ENCODE measurements at places on chromosomes 12 and 14.

GRCh38 chr12:21300632-21301031 is 34.1 kb downstream of the SLCO1A2 start:
- no peak for DNase-seq

DNA sequence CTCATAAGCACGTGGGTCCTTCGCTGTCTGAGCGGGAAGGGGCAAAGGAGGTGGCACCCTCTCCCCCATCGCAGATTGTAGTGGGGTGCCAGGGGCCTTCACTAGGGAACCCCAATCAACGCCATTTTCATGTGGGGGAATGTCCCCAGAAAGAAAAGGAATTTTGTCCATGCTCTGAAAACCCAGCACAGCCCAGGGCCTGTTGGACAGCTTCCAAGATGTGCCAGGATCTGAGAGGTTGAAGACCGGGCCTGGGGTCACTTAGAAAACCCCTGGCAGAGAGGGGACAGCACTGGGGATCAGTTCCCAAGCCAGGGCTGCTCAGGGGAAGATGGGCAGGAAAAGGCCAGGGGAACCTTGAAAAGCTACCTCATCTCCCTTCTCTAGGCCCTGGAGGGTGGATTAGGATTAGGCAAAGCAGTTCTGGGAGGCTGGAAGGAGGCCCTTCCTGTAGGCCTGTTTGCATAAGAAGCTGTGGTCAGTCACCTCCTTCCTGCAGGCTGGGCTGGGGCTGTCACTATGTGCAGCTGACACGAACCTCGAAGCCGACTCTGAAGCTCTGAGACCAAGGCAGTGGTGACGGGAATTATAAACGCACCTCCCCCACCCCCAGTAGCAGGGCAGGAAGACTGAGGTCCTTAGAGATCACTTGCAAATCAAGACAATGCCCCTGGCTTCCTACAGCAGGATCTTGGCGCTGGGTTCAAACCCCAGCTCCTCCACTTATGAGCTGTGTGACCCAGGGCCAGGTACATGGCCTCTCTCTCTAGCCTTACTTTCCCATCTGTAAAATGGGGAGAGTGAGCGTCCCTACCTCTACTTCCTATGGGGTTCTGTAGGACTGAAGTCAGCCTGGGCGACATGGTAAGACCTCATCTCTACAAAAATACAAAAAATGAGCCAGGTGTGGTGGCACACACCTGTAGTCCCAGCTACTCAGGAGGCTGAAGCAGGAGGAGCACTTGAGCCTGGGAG is 29.0 kb downstream of the TESC start:
- no peak for DNase-seq

DNA sequence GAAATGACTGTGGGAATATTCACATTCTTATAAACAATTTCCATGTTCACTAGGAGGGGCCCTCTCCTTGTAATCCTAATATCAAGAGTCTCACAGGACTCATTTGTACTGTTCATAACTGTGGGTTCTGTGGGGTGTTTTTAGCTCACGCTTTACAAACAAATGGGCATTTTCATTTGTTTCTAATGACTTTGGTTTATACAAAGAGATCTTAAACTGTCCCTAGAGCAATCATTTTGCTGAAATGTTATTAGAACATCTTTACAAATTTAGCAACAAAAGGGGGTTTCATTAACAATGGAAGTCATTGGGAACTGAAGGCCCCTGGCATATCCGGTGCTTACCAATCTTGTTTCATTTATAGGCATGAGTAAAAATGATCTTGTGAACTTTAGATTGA is 370.5 kb downstream of the TRHDE start:
- DNase-seq: no peak

DNA sequence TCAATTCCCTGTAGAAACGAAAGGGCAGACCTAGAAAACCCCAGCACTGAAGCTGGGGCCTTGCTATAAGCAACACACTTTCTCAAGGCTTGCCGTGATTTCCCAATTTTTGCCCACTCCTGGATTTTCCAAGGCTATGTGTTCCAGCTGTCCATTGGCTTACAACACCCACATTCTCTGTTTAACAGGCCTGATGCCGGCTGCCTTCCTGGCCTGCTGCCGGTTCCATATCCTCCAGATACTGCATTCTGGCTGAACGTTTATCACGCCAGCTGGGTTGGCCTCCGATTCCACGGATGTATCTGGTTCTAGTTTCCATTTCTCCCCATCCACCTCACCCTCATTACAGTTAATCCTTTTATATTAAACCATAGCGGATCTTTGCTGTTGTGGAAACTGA is 2.0 kb upstream of the PCNX1 start:
- DNase-seq: no peak

GRCh38 chr12:93050026-93050747 is 121.1 kb upstream of the EEA1 start:
- DNase-seq: peak; percentile 74

- DNase-seq: no peak
These were observed 896.0 kb downstream of the GALC start for GRCh38 chr14:87097015-87097414.

GRCh38 chr12:91952916-91953315 is 192.7 kb downstream of the BTG1 start:
- no peak for DNase-seq

GRCh38 chr12:121030576-121031212 is 8.4 kb downstream of the OASL start:
- no peak for DNase-seq

DNA sequence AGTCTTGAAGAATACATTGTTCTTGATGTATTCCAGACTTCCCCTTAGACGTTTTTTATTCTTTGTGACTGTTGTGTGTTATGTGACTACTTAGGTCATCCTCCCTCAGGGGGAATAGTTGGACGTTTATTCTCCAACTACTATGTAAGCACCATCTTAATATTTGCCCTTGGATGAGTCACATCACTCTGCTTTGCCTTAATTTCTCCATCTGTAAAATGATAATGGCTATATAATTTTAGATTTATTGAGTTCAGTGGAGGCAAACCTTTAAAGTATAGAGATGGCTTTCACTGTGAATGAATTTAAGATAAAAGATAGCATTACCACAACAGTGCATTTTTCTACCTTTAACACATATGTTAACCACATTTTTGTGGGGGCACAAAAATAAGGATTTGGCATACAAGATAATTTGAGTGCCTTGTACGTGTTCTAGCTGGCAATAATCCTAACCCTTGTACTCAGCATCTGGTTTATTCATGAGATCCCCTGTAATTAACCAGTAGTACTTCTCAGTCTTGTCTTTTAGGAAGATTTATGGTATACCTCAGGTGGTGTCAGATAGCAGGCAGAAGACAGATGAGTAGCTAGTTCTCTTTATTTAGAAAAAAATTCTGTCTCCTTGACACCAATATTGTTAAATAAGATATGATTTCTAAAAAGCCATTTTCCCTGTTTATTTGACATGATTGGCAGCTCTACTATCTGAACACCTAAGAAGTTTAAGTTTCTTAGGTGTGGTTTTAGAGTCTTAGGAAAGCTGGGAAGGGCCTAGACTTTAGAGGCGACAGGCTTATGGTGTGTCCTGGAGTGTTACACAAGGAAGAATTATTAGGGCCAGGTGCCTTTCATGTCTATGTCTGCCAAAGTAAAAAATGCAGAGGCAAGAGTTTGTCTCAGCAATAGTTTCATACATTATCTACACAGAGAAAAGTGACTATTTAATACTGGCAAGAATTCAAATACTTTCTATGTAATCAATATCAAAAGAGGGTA is 152.3 kb downstream of the RAD51B start:
- DNase-seq: no peak

GRCh38 chr12:117967512-117967911 is 1.3 kb downstream of the KSR2 start:
- no peak for DNase-seq

DNA sequence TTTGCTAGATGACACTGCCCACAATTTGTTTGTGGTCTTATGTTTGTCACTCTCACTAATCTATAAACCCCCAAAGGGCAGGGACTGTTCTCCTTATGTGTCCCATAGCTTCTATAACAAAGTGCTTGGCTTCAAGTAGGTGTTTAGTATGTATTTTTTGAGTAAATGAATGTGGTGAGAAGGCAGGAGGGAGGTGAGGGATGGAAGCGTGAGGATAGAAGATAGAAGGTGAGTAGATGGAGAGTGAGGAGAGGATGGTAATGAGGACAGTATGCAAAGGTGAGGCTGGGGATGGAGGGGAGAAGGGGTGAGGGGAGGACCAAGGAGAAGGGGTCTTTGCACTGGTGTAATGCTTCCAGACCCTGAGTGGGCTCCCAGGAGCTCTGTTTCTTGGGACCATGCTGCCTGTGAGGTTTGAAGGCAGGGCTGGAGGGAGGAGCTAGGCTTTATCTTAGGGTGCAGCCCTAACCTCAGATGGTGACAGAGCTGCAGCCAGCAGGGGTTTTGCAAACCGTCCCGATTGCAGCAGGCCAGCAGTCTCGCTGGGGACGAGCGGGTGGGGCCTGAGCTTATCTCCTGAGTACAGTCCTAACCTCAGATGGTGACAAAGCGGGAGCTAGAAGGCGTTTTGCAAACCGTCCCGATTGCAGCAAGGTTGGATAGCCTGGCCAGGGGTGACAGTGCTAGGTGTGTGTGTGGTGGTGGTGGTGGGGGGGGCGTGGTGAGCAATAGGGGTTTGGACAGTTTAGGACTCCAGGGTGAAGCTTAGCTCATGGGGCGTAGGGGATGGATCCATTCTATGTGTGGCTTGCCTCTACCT is 6.5 kb downstream of the CEBPE start:
- no peak for DNase-seq

DNA sequence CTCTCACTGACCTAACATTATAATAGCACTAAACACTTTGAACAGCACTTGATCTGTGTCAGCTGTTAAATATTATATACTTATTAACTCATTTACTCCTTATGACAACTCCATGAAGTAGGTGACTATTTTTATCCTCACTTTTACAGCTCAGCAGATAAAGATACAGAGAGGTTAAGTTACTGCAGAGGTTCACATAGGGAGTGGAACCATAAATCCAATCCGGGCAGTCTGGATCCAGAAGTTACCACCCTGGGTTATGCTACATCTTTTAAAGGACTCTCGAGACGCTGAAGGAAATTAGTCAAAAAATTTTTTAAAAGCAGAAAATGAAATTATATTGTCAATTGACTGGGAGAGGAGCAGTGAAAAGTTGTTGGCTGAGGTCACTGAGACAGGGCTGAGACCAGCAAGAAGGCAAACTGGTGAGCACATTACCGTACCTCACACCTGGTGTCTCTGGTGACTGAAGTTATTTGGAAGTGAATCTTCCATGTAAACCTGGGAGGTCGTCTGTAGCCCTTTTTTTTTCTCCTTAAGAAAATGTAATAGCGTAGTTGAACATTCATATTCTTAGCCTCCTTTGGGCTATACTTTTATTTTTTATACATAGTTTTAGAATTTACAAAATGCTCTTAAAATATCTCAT is 1.2 kb upstream of the RIMKLB start:
- DNase-seq: no peak

- no peak for DNase-seq
These were observed 2.2 kb downstream of the LRFN5 start for GRCh38 chr14:41608681-41609390.

- DNase-seq: no peak
These were observed 4.5 kb downstream of the DYRK4 start for GRCh38 chr12:4566474-4566873.

- no peak for DNase-seq
These were observed 20.7 kb upstream of the PPP1R12A start for GRCh38 chr12:79955561-79955960.

DNA sequence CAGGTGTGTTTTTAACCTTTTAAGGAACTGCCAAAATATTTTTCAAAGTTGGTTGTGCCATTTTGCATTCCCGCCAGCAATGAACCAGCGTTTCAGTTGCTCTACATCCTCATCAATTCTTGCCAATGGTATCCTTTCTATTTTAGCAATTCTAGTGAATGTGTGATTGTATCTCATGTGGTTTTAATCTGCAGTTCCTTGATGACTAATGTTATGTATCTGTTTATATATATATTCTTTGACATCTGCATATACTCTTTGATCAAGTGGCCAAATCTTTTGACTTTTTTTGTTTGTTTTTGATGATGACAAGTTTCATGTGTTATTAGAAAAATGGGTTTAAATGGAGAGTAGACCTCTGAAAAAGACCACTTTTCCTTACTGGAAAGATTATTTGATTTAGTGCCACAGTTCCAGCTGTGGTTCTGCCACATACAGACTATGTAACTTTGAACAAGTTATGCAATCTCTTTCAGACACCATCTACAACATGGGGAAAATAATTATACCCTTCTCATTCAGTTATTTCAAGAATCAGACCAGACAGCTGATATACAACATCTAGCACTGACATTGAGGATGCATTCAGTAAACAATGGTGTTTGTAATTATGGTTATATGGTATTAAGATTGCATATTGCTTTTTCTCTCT is 146.3 kb upstream of the CNOT2 start:
- DNase-seq: no peak

GRCh38 chr12:10855807-10856206 is 6.5 kb upstream of the PRR4 start:
- no peak for DNase-seq

DNA sequence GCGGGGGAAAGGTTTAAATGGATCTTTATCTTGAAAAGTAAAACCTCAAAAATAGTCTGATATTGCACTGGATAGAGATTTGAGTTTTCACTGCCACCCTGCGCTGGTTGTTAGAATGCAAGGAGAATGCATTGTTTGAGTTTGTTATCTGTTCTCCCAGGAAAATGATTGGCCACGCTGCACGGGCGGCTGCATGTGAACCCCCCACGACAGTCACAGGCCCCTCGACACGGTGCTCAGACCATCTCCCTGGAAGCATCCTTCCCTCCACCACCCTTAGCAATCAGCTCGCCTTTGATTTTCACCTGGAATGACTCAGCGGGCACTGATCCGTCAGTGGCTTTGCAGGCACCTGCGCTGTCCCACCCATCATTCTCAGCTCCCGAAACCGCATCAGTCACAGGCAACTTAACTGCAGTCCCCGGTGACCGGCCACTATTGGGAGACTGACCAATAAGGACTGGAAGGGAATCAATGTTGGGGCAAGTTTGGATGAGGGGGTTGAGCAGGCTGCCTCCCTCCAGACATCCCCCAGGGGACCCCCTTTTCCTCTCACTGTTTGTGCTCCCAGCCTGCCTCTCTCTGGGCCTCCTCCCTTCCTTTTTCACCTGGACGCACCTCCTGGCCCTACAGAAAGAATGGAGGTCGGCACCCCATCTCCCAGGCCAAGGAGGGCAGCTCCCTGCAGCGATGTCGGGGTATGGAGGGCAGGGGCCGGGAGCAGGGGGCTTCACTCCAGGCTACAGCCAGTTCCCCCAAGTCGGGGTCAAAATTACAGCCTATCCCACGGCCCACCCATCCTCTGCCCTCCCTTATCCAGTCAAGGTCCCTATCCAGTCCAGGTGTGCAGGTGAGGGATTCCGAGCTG is 28.5 kb upstream of the C14orf180 start:
- DNase-seq: no peak

DNA sequence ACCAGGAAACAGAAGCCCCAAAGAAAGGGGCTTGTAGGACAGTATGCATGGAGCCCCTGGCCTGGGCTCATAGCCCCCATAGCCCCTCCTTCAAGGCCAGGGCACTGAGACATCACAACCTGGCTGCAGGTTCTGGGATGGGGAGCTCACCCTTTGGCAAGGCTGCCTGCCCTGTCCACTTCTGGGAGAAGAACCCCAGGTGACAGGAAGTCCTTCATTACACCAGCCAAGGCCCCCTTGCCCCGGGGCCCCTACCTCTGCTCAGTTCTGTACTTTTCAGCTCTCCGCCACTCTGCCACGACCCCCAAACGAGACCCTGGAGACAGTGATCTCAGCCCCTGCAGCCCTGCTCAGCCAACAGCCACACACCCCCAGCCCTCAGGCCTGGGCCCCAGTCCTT is 223.2 kb upstream of the RTL1 start:
- DNase-seq: no peak

Measured in smooth muscle cell of the brain vasculature (primary cell).